ENCODE measurements at places on chromosomes 11 and 22.

- no peak for DNase-seq
Observed at GRCh38 chr11:44377914-44378321, 68.0 kb upstream of the ALX4 start.

GRCh38 chr11:116175707-116176106, 597.1 kb downstream of the BUD13 start:
- DNase-seq: no peak

GRCh38 chr22:19772673-19773469, 12.3 kb downstream of the TBX1 start:
- DNase-seq: no peak

DNA sequence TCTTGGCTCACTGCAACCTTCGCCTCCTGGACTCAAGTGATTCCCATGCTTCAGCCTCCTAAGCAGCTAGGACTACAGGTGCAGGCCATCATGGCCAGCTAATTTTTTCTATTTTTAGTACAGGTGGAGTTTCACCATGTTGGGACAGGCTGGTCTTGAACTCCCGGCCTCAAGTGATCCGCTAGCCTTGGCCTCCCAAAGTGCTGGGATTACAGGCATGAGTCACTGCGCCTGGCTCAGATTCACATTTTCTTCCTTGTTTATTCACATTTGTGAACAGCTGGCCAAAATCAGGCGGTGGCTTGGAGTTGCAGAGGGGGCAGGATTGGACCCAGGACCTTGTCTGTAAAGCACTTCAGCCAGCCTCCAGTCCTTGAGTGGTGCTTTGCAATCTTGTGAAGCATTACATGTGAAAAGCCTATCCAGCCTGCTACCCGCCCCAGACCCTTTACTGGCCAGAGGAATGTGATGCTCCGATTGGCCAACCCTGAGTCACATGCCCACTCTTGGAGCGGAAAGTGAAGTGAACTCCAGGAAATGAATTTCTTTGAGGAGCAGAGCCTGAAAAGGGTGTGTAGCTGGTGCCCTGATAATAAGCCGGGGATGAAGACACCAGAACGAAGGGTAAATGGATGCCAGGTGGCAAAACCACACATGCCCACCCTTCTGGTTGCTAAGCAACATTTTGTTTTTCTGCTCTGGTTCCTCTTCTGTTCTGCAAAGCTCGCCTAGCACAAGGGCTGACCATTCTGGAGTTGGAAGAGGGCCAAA, 62.6 kb upstream of the PTPRJ start:
- DNase-seq: no peak
